Suprapubic skin (tissue), 4 donors: ENCODE measurements at places on chromosomes 1 and 21. TPM values are rescaled to one million over a fixed set of nuclear protein-coding genes. Genes with fewer than 3 reads are reported as not detected.

Gene FAM177B
- not detected for total RNA-seq

Gene SELE
- total RNA-seq: 1.5 TPM

Gene OR2T33
- not detected for total RNA-seq

Gene SPRR2A
- total RNA-seq: not detected

Gene PADI2
- total RNA-seq: 15.4 TPM

Gene INTS11
- 167 TPM for total RNA-seq

Gene KRTAP13-2
- not detected for total RNA-seq

Gene FMN2
- 0.89 TPM for total RNA-seq

Gene C4BPA
- not detected for total RNA-seq

Gene DPT
- 23.6 TPM for total RNA-seq

Gene TCHHL1
- total RNA-seq: 4.4 TPM

Gene UTS2
- not detected for total RNA-seq

Gene CLK2
- total RNA-seq: 27.6 TPM

Gene SNIP1
- total RNA-seq: 23.4 TPM

Gene FOXO6
- total RNA-seq: 1.4 TPM

Gene VANGL2
- 39.7 TPM for total RNA-seq

Gene SORT1
- 36.8 TPM for total RNA-seq

Gene LCE2B
- 756 TPM for total RNA-seq

Gene KIAA1614
- 4.4 TPM for total RNA-seq

Gene TMEM201
- 11.6 TPM for total RNA-seq

Gene RPTN
- total RNA-seq: 40.3 TPM

Gene FCRL5
- not detected for total RNA-seq

Gene GJA8
- total RNA-seq: not detected

Gene RXFP4
- total RNA-seq: not detected

Gene TMEM59
- 243 TPM for total RNA-seq

Gene CHRM3
- total RNA-seq: 3.7 TPM

Gene FAM3B
- 3.3 TPM for total RNA-seq

Gene CFAP57
- total RNA-seq: 0.81 TPM

Gene XPR1
- 13.4 TPM for total RNA-seq

Gene CDCA8
- 2.7 TPM for total RNA-seq

Gene UBE2U
- not detected for total RNA-seq

Gene MRPL20
- 93.6 TPM for total RNA-seq

Gene KLHDC9
- 4.0 TPM for total RNA-seq

Gene OVAAL
- total RNA-seq: not detected

Gene POU3F1
- 16.1 TPM for total RNA-seq

Gene TRIM58
- 7.9 TPM for total RNA-seq

Gene ZNF648
- 0.13 TPM for total RNA-seq
